ENCODE measurements at places on chromosomes 16 and 17.

GRCh38 chr16:69182730-69183416 is 4.1 kb upstream of the SNTB2 start:
- DNase-seq, result no peak

- no peak for DNase-seq
Observed at GRCh38 chr16:66901626-66902025, 17.1 kb downstream of the CDH16 start.

DNA sequence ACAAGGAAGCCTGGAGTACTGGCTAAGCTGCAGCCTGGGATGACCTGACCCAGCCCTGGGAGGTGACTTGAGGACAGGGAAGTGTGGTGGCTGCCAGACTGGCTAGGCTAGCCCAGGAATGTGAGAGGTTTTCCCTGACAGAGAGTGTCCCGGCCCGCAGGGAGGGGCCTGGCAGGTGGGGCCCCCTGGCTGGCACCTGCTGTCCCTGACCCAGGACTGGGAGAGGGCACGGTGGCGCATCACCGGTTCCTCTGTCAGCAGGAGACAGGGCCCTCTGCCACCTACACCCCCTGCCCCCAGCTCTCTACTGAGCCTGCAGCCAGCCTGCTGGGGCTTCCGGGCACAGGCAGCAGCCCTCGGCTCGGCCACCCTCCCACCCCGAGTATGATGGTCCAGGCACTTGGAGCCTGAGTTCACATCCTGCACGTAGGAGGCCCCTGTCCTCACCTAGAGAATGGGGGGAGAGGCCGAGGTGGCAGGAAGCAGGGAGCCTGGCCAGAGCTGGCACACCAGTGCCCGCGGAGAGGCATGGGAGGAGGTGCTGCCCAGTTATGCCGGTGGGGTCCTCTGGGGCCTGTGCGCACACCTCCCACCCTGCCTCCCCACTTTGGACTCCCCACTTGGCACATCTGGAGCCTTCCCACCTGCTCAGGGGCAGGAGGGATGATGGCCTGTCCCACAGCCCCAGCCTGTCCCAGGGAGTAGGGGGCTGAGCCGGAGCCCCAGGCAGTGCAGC is 528 bp downstream of the PRSS27 start:
- no peak for DNase-seq

DNA sequence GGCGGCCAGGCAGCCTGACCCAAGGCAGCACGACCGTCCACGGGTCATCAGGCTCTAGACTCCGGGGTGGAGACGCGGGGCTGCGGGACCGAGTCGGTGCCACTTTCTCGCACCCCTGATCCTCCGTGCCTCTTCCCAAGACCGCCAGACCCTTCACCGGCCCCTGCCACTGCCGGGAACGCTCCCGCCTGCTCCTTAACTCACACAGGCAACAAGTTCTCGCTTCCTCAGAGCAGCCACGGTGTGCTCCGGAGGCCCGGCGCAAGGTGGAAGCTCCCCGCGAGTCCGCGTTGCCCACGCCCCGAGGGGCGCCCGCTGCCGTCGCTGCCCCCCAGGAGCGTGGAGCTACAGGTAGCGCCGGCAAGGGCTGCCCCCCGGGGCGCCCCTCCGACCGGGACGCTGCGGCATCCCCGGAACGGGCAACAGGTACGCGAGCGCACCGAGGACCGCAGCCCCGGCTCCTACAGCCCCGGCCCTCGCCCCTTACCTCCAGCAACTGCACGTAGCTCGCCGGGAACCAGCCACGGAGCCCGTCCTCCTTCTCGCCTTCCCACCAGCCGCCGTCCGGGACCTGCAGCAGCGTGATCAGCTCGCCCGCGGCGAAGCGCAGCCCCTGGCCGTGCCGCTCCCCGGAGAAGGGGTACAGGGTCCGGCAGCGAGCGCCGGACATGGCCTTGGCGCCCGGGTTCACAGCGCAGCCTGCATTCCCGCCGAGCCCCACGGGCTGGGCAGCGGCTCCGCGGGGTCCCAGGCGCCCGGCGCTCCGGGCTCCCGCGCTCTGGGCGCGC is 491 bp downstream of the GAS7 start:
- no peak for DNase-seq

DNA sequence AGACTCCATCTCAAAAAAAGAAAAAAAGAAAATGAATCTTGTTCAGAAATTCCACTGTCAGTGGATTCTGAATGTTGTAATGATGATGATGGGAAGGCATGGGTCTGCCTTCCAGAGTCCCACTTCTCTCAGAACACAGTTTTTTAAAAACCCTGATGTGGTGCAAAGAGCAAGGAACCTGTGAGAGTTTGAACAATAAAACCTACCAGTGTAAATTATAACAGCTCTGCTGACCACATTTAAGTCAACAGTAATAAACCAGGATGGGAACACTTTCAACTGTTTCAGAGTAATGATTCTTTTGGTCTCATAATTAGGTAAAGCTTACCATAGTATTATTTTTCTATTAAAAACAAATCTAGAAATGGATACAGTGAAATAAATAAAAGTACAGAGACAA is 99.0 kb downstream of the MYO1D start:
- no peak for DNase-seq

DNA sequence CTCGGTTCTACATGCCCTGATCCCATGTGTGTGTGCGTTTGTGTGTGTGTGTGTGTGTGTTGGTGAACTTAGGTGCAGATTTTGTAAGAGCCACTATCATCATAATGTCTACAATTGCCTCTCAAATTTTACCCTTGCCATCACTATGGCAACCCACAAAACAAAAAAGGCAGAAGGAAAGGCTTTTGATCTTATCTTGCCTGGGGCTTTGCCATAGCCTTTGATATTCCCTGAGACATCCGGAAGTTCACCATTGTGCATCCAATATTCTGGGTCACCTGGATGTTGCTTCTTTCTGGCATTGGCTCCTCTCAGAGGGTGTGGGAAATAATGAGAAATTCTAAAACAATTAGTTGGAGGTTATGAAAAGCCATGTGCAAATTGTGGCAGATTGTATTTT is 114.7 kb downstream of the HAPSTR1 start:
- DNase-seq, result peak; percentile 71

GRCh38 chr16:10776280-10776679 is 32.6 kb downstream of the NUBP1 start:
- DNase-seq, result no peak

DNA sequence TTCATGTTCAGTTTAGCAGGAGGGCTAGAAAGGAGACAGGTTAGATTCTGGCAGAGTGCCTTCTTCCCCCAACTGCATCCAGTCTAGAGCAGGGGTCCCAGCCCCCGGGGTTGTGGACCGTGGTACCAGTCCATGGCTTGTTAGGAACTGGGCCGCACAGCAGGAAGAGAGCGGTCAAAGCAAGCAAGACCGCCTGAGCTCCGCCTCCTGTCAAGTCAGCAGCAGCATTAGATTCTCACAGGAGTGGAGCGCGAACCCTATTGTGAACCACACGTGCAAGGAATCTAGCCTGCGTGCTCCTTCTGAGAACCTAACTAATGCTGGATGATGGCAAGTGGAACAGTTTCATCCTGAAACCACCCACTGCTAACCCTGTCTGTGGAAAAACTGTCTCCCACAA is 95.0 kb downstream of the HIC1 start:
- DNase-seq, result no peak

GRCh38 chr16:65751622-65752521 is 614.6 kb upstream of the CDH5 start:
- no peak for DNase-seq

GRCh38 chr17:36889770-36890349 is 47.4 kb upstream of the LHX1 start:
- DNase-seq, result no peak

DNA sequence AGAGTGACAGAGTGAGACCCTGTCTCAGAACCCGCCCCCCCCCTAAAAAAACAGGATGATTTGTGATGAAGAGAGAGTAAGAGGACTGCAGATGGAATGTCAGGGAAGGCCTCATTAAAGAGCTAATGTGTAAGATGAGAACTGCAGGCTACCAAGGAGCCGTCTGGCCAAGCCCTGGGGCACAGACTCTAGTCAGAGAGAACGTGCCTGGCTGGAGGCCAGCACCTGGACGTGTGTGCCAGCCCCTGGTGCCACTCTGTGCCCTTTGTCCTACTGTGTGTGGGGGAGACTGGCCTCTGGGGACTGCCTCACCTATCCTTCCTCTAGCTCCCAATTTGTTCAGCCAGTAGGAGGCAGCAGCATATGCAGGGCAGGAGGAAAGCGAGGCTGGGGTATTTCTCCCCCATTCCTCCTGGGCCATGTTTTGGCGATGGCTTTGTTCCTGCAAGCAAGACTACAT is 37.1 kb downstream of the KNOP1 start:
- no peak for DNase-seq

DNA sequence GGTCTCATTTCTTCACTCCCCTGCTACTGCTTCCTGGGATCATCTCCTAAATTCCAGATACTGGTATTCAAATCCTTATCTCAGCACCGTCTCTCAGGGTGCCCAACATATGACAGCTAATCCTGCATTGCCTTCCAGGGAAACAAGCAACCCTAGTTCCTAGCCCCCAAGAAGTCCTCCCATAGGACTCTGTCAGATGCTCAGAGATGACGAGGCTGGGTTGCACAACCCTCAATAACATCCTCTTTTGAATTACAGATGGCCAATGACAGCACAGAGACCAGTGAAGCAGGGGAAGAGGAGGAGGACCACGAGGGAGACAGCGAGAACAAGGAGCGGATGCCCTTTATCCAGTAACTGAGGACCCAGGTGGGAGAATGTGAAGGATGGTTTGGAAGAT is 45.0 kb upstream of the CLEC3A start:
- DNase-seq, result no peak

DNA sequence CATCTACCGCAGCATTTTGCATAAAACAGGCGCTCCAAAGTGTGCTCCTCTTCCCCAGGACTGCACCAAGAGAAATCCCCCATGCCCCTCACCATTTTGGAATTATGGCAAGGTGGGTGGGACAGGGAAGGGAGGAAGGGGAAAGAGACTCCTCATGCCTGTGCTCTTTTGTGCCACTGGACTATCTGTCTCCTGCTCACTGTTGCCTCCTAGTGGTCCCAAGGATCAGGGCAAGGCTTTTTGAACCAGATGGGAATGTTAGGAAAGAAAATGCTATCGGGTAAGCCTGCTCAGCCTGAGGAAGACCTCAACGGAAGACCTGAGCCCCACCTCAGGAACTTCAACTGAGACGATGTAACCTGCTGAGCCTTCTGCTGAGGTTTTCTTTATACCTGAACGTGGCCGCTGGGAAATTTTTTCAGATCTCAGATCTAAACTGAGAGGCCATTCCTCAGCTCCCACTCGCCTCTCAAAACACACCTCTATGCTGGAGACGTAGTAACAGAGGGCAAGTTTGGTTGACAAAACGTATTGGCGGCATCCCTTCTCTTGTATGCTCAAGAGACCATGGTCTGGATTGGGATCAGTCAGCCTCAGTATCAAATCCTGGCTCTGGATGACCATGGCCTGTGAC is 58.3 kb downstream of the SPACA3 start:
- DNase-seq, result peak; percentile 25
